ENCODE measurements at places on chromosomes 12 and 14.

GRCh38 chr14:93317875-93318807 lies 14.7 kb downstream of the BTBD7 start:
- no peak for DNase-seq

GRCh38 chr14:102495491-102496330 lies 13.9 kb downstream of the ANKRD9 start:
- DNase-seq = no peak

GRCh38 chr14:52399104-52399503 lies 85.0 kb downstream of the PTGER2 start:
- no peak for DNase-seq

- no peak for DNase-seq
Measured at GRCh38 chr12:114809097-114809496, 125.1 kb upstream of the TBX3 start.

DNA sequence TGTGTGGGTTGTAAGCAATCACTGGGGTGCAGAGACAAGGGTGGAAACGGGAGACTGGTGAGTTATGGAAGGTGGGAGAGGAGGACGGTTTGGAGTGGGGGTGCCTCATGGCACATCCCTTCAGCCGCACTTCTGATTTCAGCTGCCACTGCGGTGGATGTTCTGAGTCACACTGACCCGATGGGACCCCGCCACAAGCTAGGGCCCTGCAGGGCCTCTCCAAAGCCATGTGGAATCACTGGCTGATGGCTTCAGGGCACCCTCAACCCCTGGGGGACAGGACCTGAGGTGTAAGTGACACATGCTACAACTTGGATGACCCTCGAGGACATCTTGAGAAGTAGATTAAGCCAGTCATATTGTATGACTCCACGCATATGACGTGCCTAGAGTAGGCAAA lies 53.7 kb downstream of the GPR68 start:
- no peak for DNase-seq

DNA sequence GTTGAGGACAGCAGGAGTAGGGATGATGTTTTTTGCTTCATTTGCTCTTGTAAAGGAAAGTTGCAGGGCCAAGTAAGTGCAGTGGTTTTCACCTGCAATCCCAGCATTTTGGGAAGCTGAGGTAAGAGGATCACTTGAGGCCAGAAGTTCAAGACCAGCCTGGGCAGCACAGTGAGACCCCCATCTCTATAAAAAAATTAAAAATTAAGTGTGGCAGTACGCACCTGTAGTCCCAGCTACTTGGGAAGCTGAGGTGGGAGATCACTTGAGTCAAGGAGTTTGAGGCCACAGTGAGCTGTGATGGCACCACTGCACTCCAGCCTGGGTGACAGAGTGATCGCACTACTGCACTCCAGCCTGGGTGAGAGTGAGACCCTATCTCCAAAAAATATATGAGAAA lies 10.8 kb downstream of the DPF3 start:
- no peak for DNase-seq

DNA sequence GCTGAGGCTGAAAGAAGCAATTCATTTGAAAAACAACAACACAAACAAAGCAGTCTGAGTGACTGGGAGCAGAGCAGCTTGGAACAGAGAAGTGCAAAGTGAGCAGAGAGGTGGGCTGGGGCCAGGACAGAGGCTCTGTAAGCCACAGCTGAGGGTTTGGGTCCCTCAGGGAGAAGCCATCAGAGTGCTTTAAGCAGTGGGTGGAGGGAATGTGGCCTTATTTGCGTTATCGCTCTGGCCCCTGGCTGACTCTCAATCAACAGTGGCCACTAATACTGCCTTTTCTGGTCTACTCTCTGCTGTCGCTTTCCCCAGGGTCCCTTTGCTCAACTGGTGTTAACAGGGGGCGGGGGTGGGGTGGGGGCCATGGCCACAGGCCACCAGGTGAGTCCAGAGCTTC lies 44.2 kb downstream of the IRF2BPL start:
- no peak for DNase-seq

DNA sequence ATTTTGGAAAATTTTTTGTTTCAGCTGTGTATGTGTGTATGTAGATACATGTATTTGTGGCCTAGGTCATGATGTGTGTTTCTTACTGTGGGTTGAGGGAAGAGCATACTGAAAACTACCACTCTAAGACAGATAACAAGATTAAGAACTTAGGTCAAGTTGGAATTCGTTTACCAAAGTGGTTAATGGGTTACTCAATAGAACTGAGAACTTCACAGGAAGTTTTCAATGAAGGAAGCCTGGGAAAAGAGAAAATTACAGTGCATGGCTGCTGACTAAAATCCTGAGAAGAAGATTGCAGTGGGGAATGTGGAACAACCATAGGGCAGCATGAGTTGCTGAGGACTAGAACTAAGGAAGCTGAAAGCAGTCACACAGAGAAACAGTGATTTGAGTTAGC lies 21.4 kb upstream of the FOXG1 start:
- no peak for DNase-seq

DNA sequence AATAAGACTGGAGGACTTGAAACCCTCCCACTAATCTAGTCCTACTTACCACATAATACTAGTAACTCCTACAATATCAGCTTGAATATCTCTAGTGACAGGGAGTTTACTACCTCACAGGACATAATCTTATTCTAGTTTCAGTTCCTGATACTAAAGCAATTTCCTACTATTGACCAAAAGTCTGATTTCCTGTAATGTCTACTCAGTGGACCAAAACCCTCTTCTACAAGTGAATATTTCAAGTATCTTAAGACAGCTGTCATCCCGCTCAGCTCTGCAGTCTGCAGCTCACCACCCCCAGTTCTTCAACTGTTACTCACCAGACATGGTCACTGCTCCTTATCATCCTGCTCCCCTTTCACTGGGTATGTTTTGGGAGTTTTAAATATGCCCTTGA lies 70.8 kb upstream of the TMCC3 start:
- DNase-seq = no peak

DNA sequence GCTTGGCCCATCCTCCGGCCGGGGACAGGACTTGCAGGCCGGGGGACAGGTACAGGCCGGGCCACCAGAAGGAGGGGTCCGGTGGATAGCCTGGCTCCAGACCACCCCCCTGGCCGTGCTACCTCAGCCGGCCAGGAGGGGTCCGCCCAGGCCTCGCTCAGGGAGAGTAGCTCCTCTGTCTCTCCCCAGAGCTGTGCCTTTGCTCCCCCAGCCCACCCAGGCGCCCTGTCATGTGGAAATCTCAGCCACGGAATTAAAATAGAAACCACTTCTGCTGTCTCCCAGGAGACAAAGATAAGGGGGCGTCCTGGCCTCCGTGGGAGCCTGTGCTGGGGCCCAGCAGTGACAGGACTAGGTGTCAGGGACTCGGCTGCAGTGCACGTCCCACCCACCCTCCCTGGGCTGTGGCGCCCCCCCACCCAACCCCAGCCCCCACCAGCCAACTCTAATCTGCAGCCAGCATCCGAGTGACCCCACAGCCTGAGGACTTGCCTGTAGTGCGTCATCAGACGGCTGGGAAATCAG lies 3.3 kb upstream of the CRIP2 start:
- DNase-seq = no peak

GRCh38 chr14:75563931-75564330 lies 14.5 kb upstream of the FLVCR2 start:
- no peak for DNase-seq

GRCh38 chr12:65673732-65674131 lies 150.6 kb upstream of the HMGA2 start:
- no peak for DNase-seq

DNA sequence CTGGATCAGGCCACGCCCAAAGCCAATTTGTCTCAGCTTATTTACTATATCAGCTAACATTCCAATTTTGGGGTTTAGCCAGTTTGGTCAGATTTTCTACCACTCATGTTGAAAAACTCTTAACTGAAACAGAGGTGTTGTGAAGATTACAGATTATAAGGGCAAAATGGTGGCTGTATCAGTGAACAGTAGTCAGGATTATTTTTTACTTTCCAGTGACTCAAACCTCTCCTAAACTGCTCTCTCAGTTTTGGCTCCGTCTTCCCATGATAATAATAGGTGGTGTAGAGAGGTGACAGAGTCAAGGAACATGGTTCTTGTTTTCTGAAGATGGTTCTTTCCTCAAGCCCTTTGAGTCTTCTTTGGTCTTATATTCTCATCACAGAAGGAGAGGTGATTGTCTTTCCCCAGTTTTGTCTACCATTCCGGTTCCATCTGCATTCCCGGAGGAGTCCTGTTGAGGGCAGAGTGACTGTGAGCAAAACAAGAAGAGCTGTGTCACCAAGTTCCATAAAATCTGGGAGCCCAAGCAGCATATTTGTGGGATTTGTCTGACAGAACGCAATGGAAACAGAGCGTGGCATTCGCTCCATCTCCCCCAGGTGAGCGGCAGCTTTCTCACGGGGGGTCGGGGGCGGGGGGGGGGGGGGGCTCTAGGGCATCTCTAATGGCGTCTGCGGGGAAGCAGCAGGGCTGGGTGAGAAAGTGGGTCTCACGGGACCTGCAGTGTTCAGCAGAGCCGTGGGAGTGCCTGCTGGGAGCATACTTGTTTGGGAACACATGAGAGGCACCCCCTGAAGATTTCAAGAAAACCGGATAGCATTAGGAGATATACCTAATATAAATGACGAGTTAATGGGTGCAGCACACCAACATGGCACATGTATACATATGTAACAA lies 59.1 kb downstream of the TBC1D30 start:
- DNase-seq = no peak

- no peak for DNase-seq
Measured at GRCh38 chr14:39766397-39767000, 334.3 kb upstream of the FBXO33 start.

DNA sequence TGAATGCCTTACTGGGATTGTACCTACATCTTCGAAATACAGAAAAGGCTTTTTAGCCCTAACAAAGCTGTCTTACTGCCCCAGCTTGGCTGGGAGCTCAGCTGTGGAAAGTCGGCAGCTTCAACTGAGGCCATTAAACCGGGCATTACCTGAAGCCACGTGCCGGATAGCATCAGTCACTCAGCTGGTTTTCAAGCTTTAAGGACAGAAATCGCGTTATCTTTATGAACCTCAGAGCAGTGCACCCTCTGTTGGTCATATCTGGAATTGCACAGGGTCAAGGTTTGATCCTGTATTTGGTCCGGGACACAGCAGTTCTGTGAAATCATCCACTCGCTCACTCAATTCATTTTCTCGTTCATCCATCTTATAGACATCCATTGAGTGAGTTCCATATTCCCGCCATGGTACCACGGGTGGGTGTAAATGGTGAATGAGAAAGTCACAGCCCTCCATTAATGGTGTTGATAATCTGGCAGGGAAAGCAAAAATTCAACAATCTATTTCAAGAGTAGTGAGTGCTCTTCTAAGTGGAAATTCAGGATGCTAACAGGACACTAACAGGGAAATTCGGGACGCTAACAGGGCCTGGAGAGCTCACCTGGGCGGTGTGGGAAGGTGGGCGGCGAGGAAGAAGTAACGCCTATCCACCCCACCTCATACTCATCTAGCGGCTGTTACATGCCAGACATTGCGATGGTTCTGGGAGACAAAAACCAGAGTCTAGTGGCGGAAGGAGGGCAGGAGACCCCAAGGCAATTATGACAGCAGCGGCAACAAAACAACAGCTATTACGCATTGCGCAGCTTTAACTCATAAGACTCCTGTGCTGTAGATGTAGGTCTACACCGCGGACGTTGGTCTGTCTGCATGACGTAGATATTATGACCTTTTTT lies 60.6 kb upstream of the TCL1A start:
- peak; percentile 43 for DNase-seq

DNA sequence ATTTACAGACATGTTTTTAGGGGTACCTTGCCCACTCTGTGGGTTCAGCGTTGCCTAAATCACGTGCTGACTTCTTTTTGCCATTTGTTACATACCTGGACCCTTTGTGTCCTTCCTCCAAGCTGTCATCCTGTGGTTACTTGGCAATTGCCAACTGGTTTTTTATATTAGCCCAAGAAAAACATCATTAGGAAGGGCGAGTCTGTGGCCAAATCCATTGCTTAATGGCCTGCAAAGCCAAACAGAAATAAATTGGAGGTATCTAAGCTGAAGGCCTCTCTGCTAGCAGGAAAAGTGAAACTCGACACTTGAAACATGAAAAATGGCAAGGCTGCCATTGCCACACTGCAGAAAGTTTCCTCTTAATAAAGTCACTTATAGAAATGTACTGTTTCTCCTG lies 190.4 kb downstream of the NUAK1 start:
- DNase-seq = no peak

GRCh38 chr14:23877538-23878180 lies 75.9 kb upstream of the DHRS4 start:
- no peak for DNase-seq

DNA sequence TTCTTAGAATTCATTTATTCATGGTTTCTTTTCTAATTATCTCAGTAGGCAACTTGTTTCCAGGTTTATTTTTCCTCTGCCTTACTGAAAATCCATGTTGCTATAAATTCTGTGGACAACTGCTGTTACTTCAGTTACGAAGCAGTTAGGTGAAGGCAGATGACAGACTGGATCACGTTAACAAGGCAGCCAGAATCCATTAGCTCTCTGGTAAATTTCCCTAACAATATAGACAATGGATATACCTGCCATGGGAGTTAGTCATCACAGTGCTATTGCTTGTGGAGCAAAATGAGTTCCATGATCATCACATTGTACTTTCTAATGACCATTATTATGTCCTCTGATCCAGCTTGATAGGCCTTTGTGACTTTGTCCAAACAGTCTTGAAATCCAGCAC lies 291.5 kb downstream of the NELL2 start:
- DNase-seq = no peak

DNA sequence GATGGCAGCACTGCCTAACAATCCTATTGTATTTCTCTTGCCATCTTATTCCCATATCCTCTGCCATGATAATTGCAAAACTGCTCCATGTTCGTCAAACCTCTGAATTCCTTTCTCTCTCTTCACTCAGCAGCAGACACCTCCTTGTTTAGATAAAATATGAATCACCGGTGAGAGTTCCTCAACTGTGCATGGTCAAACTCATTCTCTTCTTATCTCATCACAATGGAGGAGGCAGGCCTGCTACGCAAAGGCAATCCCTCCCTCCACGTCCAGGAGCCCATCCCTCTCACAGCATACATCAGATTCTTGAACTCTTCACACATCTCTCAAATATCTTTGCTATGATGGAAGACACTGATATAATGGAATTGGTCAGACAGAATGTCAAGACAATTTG lies 90.1 kb upstream of the DAAM1 start:
- DNase-seq = no peak

- DNase-seq = no peak
Measured at GRCh38 chr12:101696251-101697196, 916 bp upstream of the CHPT1 start.

DNA sequence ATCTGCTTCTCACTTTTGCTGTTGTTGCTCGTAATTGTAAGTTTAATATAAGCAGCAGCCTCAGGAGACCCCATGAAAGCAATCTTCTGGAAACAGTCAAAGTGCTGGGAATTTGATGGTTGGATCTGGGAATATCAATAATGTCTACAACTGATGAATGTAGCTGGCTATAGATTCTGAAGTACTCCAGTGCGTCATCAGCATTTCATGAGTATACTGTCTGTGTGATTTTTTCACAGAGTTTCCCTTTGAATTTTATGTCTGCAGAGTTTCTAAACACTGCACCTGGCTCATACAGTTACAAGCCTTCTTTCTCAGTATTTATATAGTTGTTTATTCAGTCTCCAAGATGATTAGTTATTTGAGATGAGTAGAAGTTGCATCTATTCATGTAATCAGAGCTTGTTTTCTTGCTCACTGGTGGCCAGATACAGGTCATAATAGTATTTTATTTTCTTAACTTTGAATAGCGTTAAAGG lies 222.3 kb downstream of the RAD51B start:
- DNase-seq = no peak

- no peak for DNase-seq
Measured at GRCh38 chr12:123532808-123533649, 490 bp downstream of the RILPL1 start.

- DNase-seq = no peak
Measured at GRCh38 chr12:51905471-51906429, 1.6 kb upstream of the ACVRL1 start.
